H9 (cell line): ENCODE measurements at places on chromosomes 5 and 9.

DNA sequence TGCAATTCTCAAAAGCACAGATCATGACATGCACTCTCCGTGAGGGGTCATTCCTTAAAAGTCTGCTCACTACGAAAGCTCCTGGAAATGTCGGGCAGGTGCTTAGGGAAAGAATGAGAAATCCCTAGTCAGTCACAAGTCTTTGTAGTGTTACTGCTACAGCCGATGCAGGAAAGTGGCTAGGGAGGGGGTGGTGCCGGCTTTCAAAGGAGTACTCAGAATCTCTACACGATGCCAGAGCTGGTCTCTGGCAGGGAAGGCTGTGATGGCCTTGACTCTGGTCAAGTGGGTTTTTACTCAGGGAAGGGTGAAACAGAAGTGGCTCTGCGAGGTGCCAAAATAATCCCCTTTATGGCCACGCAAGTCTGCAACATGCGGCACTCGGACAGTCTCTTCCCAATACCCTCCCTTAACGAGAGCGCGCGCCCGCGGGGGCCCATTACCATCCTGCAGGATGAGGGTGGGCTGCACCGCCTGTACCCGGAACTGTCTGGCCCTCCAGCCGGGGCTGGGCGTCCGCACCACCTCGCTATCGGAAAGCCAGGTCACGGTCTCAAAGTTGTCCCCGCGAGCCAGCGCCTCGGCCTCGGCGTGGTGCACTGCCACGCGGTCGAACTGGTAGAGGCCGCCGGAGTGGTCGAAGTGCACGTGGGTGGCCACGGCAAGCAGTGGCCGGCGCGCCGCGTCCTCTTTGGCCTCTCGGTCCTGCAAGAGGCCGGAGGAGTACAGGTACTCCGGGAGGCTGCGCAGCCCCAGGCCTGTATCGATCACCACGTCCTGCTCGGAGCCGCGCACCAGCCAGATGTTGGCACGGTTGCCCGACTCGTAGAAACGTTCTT is 956 bp downstream of the MBLAC2 start:
- H3K36me3 ChIP-seq: peaks cover 8% of the 10 kb centered on the region
- no peak overlapping the region for H3K27ac ChIP-seq
- peaks cover 7% of the 10 kb centered on the region; the same call in 1 of the 2 replicates for H3K4me1 ChIP-seq
- H3K27me3 ChIP-seq: no peaks in the 10 kb centered on the region
- DNase-seq: peak; percentile 59

- no peak overlapping the region for H3K4me3 ChIP-seq
- H3K27ac ChIP-seq: no peak overlapping the region
- H3K36me3 ChIP-seq: 0 out of 2 replicates have a peak, but pooled peaks cover 4% of the 10 kb centered on the region
- no peaks in the 10 kb centered on the region for H3K27me3 ChIP-seq
- H3K4me1 ChIP-seq: no peaks in the 10 kb centered on the region
These were observed 329.6 kb downstream of the MED10 start for GRCh38 chr5:6048746-6049145.

GRCh38 chr5:162324328-162324727 is 256.8 kb downstream of the GABRG2 start:
- no peak overlapping the region for H3K4me3 ChIP-seq
- no peak overlapping the region for H3K27ac ChIP-seq
- H3K4me1 ChIP-seq: no peaks in the 10 kb centered on the region
- no peak for DNase-seq
- no peaks in the 10 kb centered on the region for H3K27me3 ChIP-seq
- no peaks in the 10 kb centered on the region for H3K36me3 ChIP-seq

DNA sequence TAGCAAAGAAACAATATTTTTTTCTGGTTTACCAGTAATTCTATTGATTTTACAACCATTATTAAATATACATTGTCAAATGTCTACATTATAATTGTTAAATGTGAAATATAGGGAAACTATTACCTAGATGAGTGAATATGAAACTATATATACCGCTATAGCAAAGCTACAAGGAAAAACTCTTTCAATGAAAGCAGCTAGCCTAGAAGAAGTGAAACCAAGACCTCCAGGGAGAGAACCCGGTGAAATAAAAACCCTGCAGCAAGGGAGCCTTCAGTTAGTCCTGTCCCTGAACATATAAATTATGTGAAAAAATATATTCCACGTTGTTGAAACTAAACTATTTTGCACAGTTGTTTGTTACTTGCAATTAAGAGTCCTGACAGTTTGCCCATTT is 913.1 kb downstream of the EFNA5 start:
- no peaks in the 10 kb centered on the region; the same call in 1 of the 2 replicates for H3K4me1 ChIP-seq
- no peak for DNase-seq
- no peak overlapping the region for H3K4me3 ChIP-seq
- no peaks in the 10 kb centered on the region for H3K27me3 ChIP-seq

- DNase-seq: no peak
- peaks cover 6% of the 10 kb centered on the region; the same call in 1 of the 2 replicates for H3K36me3 ChIP-seq
- H3K27ac ChIP-seq: no peak overlapping the region
These were observed 153.1 kb downstream of the TRIM36 start for GRCh38 chr5:115016646-115017045.

- no peak overlapping the region for H3K4me3 ChIP-seq
- no peaks in the 10 kb centered on the region for H3K36me3 ChIP-seq
These were observed 360.1 kb downstream of the KDM4C start for GRCh38 chr9:7117676-7118561.

GRCh38 chr5:134098690-134099089 is 15.8 kb upstream of the TCF7 start:
- H3K27ac ChIP-seq: no peak overlapping the region
- no peak for DNase-seq
- no peaks in the 10 kb centered on the region for H3K36me3 ChIP-seq
- H3K4me3 ChIP-seq: no peak overlapping the region
- no peaks in the 10 kb centered on the region for H3K4me1 ChIP-seq
